ENCODE measurements at places on chromosomes 7 and 10.

DNA sequence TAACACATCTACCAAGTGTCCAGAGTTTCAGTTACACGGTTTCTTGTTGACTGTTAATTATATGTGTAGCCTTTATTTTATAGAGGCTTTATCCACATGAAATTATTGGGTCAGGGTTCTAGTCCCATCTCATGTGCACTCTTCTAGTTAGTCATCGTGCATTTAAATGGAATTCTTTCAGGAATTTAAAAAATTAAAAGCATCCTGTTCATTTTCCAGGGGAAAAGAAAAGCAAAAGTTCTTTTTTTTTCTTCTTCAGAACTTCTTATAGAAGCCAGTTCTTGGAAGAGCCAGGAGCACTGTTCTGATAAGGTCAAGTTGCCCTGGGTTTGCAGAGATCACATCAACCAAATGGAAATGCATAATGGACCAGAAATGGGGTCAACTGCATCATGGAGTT, 324.7 kb downstream of the INHBA start:
- DNase-seq, result no peak

DNA sequence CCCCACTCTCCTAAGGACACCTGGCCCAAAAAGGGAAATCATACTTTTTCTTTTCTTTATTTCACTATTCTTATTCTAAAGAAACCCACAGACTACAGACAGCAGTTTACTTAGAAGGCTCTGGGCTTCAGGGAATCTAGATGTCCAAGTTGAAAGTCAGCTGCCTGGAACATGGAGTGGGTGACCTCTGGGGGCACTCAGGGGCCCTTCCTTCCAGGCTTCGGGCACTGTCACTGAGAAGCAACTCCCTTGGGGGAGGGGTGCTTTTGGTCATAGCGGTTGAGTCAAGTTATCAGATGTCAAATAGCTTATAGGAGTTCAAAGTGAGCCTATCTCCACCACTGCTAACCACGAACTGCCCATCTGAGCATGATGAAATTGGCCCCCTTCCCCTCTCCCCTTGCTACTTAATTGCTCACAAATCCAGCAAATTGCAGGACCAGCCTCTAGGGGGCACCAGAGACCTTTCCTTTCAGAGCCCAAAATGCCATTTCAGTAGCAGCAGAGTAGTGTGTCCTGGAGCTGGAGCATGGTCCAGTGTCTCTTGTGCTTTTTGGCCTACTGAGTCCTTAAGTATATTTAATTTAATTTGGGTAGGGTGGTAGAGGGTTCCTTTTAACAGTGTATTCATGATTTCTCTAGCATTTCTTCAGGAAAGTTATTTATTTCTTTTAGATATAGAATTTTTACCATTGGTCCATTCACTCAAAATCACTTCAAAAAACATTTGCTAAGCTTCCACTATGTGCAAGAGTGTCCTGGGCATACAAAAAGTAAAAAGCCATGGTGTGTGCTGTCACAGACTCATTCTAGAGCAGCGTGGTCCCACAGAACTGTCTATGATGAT, 463.8 kb downstream of the KCNMA1 start:
- DNase-seq, result peak; percentile 46

GRCh38 chr7:152907042-152907761, 147.7 kb downstream of the ACTR3B start:
- DNase-seq, result no peak

DNA sequence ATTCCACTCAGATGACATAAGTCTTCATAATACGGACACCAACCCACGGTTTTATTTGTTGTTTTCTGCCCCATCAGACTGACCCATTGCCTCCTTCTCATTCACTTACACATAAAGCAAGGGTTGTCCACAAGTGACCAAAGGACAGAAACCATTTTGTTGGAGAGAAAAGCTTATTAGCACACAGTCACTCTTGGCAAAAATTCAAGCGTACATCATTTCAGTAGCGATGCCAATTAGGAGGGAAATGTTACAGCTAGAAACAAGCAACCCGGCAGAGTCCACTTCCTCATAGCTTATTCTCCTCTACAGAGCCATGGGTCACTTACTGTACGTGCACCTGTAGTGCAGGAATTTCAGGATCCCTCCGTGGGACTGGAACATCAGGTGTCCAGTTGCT, 23.0 kb downstream of the ABLIM1 start:
- no peak for DNase-seq

DNA sequence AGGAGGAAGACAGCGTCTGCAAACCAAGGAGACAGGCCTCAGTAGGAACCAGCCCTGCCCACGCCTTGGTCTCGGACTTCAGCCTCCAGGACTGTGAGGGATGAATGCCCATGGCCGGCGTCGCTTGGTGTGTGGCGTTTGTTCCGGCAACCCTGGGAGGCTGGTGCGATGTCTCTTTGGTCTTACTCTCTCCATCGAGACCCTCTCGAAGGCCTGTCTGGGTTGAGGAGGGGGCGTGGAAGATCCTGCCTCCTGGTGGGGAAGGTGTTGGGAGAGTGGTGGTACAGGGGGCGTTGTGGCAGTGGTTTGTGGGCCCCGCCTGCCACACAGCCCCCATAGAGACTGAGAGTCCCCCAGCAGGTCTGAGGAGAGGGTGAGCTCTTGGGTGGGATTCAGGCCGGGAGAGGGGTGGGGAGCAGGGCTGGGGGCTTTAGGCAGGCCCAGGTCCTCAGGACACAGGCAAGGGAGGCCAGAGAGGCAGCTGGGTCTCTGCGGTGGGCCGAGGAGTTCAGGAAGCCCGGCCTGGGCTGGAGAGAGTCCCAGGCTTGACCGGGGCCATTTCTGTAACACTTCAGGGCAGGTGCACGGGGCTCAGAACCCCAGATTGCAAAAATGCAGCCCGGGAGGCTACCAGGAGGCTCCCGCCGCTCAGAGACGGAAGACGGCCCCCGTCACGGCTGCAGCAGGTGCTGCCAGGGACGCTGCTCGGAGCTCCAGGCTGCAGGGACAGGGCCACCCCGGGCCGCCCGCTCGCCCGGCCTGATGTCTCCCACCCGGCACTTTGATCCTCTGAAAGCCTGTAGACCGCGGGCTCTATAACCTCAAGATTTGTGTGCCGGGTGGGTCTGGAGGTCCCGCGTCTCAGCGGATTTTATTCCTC, 33.8 kb upstream of the PSMG3 start:
- DNase-seq, result no peak

DNA sequence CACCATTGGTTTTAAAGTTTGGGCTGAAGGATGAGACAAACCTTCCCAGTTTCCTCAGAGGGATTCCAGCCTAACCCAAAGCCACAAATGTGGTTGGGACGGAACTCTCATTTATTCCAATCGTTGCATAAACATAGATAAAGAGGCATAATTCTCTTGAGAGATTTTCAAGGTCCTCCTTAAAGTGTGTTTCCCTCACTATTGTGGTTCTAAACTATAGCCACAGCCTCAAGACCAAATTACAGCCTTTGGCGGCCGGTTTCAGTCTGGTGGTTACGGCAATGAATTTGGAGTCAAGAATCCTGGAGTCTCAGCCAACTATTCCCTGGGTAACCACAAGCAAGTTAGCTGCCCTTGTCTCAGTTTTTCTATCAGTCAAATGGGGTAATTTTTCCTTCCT, 42.6 kb downstream of the SEM1 start:
- no peak for DNase-seq

DNA sequence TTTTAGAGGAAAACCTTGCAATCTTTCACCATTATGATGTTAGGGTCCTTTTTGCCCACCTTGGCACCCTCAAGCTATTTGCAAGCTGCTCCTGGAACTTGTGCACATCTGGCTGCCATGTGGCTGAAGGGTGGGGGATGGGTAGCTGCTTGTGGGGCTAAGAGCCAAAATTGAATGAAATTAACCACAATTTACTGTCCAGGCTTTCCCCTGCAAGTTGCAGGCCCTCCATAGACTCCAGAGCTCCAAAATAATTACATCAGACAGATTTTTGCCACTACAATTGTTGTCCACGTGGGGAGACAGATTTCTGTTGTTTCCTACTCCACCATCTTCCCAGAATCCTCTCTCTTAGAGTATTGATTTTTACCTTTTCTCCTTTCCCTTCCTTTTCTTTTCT, 19.1 kb downstream of the PI4K2A start:
- no peak for DNase-seq

DNA sequence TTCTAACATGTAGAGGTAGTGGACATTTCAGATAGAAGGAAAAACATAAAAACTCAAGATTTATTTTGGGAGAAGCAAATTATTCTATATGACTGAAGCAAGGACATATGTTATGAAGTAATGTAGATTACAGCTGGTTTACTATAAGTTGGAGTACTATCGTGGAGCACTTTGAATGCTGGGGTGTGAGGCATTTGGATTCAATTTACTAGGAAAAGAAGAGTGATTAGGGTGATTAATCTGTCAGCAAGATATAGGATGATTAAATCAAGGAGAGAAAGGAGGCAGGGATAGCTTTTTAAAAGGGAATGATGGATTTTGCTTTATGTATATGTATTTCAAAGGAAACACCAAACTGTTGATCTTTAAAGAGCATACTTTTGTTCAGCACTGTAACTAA, 318.4 kb upstream of the KAT6B start:
- DNase-seq, result no peak

DNA sequence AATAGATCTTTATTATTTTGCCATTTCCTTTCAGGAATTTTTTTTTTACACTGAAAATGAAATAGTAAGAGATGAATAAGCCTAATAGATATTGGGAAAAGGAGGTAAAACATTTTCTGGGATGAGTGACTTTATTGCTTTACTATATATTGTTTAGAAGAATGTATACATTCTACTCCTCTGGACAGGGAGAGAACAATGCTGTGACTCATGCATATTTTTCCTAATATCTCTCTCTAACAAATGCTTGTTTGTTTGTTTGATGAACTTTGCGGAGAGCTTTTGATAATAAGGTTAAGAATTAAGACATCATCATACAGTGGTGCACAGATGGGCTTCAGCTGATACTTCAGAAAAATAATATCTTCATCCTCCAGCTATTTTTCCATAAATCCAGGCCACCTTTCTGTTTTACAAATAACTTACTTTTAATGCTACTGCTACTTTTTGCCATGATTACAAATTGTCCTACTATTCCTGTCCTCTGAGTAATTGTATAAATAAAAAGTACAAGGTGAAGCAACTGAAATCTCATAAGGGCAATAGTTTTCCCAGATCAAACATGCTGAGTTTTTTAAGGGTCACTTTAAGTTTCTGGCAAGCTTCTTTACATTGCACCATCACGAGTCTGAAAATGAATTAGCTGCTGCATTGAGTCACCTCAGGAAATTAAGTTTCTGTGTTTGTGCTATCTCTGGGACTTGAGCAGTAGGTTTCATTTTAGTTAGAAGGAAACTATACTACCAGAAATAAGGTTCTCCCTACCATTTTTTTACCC, 207.3 kb upstream of the POT1 start:
- no peak for DNase-seq

DNA sequence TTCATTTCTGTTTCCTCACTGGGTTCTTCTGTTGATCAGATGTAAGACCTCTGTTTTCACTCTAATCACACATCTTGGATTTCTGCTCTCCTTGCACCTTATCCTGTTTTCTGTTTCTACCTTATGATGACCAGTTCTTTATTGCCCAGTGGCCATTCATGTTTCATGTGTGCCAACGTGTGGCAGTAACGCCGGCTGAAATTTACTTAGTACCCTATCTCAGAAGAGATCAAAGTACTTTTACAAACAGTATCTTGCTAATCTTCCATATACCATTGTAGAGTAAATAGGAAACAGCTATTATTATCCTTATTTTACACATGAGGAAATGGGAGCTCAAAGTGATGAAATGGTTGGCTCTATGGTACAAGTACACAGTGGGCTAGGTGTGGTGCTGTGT, 74.0 kb downstream of the GATA3 start:
- DNase-seq, result no peak

GRCh38 chr7:141235656-141236055, 161.8 kb downstream of the TMEM178B start:
- DNase-seq, result no peak

DNA sequence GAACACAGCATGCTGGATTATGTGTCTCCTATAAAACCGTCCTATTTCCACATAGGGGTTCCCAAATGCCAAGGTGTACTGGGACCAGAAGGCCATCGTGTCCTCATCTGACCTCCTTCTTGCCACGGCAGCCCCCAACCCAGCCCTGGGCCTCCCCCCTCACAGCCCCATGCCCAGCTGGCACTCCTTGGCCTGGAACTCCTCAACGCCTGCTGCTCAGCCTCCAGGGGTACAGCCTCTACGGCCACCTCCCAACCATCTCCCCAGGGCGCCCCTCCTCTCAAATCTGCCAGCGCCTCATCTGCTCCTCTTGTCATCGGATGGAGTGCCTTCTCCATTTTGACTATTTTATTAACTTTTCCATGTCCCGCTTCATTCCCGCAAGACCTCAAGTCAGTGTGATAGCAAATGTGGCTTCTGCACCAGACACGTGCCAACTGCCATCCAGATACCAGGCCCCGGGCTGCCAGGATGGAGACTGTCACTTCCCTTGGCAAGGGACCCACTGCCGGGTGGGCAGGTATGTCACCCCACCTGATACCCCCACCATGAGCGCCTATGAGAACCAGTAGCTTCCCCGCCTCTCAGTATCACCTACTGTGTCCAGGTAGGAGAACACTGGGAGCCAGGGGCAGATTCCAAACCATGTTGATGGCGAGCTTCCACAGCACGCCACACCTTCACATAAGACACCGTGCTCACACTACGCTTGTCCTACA, 106.7 kb downstream of the EBF3 start:
- no peak for DNase-seq

DNA sequence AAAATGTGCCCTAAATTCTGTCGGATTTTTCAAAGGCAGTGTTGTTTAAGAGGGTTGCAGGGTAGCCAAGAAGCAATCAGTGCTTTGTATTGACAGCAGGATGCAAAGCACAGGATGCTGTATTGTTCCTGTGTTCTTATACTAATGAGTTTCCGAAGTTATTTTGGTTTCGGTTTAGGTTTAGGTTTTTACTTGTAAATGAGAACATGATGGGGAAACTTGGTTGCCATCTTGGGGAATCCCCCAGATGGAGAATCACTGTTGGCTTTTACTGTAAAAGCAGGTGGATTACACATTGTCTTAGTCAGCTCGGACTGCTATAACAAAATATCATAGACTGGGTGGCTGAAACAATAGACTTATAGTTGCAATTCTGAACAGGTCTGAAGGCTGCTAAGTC, 72.1 kb downstream of the INHBA start:
- DNase-seq, result no peak

DNA sequence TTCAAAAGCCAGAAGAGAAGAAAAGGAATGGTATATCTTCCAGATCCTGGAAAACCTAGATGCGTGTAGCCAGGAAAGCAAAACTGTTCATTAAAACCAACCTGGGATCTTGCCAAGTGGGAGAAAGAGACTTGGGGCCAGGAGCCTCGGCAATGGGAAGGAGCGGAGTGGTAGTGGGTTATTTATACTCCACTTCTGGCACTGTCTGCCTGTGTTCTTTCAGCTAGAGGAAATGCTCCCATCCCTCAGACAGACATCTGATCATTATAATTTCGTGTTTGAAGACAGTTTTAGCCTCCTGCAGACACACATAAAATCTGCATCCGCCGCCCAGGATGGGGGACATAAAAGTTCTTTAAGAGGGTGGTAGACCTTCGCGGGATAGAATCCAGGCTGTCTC, 421.6 kb downstream of the RPS24 start:
- DNase-seq, result no peak

GRCh38 chr7:131606346-131607290, 50.2 kb upstream of the PODXL start:
- DNase-seq, result no peak

Data from activated naive CD8-positive, alpha-beta T cell treated with anti-CD3 and anti-CD28 coated beads, Interleukin-2, amount 50 U/mL, for 16 hours (primary cell).